ENCODE measurements at places on chromosomes 1 and 21.

DNA sequence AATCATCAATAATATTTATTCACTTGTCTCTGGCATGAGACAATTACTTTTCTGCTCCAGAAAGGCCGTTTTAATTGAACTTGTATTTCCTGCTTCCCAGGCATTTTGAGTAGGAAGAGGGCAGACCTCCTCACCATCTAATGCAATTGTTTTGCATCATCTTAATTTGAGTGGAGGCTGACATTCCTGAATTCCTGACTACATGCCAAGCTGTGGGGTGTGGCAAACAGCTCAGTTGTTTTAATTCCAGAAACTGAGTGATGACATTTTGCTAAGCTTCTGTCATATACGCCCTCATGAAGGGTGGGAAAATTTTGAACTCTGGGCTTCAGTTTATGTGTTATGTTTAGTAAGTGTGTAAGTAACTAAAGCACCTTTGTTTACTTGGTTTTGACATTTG lies 125.4 kb upstream of the USP25 start:
- peak; percentile 9 for DNase-seq

DNA sequence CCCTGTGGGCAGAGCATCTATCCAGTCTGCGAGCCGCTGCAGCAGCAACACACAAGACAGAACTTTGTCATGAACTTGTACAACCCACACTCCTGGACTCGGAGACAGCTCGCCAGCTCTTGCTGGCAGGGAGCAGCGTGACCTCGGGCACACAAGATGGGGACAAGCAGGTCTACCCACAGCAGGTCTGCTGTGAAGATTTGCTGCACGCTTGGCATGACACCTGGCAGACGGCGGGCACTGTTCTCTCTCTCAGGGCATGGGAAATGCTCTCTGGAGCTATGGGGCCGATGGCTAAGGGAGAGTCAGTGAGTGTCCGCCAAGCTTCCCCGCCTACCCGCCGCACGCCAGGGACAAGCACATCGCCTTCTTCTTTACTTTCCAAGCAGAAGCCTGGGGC lies 90.0 kb downstream of the STUM start:
- DNase-seq, result no peak

DNA sequence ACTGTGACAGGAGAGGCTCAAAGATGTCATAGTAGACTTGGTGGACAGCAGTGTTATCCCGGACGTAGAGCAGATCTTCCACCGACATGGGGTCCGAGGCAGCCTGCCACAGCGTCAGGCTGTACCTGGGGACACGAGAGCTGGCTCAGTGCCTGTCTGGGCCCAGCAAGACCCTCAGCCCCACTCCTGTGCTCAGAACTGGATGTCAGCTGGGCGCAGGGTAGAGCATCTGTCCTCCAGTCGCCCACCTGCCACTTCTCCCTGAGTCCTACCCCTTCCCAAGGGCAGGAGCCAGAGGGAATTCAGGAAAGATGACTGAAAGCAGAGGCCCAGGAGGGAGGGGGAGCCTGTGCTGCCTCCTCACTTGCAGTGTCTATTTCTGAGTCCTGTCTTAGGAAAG lies 11.7 kb downstream of the FAM151A start:
- DNase-seq, result no peak

- no peak for DNase-seq
These were observed 308.7 kb upstream of the PLXNA2 start for GRCh38 chr1:208552928-208553327.

DNA sequence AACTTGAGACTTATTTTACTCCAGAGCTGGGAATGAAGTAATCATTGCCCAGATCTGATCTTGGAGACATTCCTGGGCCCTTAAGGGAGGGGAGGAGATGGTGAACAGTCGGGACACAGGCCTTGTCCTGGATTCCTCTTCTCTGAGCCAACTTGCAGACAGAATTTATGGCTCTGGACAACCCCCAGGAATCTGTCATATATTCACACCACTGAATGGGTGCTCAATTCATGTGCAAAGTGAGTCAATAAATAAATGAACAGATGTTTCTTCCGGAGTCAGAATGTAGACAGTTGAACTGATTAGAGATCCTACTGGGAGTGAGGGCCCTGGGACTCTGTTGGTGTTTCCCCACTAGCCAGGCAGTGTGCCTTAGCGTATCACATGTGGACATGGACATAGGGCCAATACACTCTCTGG lies 2.6 kb downstream of the TUFT1 start:
- DNase-seq, result no peak

- DNase-seq, result no peak
These were observed 38.9 kb downstream of the EPHB2 start for GRCh38 chr1:22749503-22749902.

- DNase-seq, result peak; percentile 52
These were observed 45.1 kb downstream of the SCCPDH start for GRCh38 chr1:246769306-246769705.

DNA sequence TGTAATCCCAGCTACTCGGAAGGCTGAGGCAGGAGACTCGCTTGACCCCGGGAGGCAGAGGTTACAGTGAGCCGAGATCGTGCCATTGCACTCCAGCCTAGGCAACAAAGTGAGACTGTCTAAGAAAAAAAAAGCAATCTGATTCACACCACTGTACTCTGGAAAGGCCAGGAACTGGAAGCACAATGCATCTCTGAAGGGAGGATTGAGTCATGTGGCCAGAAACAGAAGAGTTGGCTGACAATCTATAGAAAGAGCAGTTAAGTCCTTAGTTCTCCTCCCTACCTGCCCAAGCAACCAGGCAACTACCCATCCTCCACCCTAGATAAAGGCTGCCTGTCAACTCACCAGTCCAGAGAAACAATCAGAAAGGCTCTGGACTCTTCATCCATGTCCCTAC lies 45.9 kb downstream of the PIK3R3 start:
- no peak for DNase-seq

DNA sequence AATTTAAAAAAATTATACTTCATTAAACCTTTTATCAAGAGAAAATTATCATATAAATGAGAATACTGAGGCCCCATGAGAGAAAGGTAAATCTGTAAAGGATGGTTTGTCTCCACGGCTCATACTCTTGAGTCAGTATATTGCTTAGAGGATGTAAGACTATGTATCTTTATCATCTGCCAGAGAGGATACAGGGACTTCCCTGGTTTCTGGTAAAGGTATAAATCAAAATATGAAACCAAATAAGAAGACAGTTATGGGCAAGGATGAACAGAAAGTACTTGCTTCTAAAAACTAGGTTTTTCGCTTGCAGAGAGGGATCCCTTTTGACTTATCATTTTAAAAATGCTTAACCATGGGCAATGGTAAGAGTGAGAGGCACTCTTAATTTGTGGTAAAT lies 112.4 kb downstream of the POU2F1 start:
- DNase-seq, result no peak

DNA sequence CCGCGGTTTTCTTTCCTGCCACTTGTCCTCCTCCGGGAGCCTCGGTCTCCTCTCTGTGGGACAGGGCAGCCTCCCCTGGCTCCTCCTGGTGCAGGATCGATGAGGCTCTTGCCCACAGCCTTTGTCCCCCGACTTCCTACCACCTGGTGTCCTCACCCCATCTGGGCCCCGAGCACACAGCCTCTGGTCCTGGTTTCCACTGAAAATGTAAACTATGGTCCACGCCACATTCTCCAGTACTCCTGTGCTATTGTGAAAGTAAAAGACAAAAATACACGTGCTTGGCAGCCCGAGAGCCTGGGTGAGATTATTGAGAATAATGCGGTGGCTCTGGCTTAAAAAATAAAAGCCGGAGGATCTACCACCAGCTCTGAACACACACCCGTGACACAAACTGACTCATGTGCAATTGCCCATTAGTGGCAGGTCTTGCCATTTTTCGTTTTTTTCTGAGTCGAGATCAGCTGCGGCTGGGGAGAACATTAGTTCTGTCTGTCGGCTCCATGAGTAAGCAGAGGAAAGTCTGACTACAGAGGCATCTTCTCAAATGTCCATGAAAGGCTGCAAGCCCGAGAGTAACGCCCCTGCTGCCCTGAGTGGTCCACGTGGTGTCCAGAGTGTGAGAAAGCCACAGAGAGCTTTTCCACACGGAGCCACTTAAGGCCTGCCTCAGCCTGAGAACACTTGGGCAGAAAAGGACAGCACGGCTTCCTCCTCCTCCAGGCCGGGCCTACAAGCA lies 5.7 kb upstream of the COL6A2 start:
- DNase-seq, result peak; percentile 89

GRCh38 chr21:25898671-25899070 lies 163.9 kb downstream of the GABPA start:
- no peak for DNase-seq

DNA sequence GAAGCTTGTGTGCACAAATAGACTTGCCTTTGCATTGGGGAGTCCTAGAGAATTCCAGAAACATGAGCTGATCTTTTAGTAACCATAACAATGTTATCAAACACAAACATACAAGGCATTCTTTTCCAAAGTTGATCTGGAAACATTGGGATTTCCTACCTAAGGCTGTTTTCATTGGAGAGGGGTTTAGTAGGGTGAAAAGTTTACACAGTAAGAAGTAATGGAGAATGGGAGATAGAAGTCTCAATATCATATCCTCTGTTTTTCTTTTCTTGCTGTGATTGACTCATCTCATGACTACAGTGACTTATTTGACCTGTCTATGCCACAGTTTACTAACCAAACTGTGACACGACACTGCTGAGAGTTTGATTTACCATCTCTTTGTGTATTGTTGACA lies 65.6 kb upstream of the PLA2G4A start:
- no peak for DNase-seq

DNA sequence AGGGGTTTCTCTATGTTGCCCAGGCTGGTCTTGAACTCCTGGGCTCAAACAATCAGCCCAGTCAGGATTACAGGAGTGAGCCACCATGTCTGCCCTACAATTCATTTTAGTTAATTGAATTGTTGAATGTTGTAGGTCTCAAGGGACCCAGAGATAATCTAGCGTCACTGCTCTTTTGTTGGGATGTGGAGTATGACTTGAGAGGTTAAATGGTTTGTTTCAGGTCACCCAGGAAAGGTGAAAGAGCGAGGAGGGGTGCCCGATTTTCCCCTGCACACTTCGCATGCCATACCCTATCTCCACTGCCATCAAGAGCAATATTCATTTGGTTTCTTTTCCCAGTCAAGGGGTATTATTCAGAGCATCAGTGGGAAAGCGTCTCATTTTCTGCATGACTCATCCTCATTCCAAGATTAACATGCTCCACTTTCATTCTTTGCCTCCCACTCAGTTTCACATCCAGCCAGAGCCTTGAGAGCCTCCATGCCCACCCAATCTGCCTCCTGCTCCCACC lies 13.1 kb upstream of the SLC30A1 start:
- DNase-seq, result peak; percentile 41

- DNase-seq, result no peak
These were observed 591 bp downstream of the MRPL37 start for GRCh38 chr1:54200519-54200997.

DNA sequence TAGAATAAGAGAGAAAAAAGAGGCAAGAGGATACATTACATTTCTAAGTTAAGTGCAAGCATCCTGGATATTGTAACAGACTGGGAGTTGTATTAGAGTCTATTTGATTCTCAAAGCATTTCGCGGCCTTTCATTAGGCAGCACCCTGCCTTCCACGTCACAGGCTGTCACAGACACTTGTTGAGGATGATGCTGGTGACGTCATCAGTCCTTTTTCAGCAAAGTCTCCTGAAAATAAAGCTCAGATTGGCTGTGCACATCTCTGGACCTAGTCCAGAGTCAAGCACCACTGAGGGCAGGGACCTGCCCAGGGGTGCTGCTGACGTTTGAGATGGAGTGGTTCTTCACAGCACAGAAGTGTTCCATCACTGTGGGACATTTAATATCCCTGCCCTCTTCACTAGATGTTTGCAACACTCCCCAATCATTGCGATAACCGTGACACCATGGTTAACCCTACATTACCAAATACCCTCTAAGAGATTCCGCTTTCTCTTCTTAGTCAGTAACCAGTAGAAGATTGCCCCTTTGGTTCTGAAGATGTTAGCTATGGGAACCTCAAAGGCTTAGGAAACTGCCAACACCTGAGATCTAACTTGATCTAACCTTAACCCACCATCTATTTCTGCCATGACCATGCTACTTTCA lies 72.7 kb upstream of the F3 start:
- no peak for DNase-seq

DNA sequence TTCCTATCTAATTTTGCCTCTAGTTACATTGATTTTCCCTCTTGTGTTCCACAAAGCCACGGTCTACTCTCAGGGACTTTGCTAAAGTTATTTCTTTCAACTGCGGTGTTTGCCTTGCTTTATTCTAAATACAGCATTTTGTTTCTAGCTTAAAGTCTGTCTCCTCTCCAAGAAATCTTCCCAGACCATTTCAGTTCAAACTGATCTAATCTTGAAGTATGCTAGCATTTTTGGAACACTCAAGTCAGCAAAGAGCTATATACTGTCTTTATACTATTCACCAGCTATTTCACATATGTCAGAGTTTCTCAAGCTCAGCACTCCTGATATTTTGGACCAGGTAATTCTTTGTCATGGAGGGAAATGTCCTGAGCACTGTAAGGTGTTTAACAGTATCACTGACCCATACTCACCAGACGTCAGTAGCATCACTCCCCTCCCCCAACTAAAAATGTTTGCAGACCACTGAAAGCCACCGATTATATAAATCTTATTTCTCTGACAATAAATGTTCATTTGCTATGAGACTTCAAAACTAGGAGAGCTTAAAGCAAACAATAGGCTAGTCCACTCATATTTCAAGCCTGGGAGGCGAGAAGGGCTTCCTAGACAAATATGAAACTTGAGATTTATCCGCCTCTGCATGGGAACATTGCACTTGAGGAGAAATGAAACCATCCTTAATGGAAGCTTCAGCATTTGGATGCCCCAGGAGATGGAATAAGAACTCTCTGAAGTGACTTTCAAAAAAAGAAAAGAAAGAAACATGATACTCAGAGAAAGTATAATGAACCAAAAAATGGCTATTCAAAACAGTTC lies 81.1 kb downstream of the KIAA0319L start:
- DNase-seq, result no peak

DNA sequence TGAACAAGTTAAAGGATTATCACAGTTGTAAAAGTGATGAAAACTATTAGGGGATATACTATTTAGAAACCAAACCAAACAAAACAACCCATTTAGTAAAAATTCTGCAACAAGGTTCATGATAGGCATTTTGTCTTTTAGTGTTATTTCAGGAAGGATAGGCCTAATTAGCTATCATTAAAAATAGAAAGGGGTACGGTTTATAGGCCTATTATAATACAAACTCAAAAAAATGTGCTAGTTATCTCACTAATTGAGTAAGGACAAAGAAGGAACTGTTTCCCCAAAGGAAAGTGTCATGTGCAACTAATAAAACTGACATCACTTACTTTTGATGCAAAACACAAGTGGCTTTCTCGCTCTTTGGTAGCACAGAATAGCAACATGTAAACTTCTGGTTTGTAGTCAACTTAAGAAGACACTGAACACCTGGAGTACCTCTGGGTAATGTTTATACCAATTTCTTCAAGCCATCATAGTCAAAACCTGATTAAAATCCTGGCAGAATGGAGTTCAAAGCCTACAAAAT lies 28.5 kb downstream of the SLC16A1 start:
- DNase-seq, result no peak
